Bronchial epithelial cell (primary cell): ENCODE measurements at places on chromosomes 7 and 10.

DNA sequence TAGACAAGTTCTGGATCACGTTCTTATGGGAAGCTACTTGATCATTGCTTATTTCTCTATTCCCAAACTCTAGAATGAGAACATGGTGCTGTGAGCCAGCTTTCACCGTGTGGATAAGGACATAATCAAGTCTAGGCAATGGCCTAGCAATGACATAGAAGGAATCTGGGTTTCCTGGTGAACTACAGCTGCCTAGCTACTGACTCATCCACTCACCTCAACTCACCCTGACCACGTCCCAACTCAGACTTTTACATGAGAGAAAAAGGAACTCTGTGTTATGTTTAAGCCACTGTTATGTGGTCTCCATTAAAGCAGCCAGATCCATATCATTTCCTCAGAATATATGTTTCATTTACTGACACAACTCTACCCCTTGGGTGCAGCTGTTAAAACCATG is 18.8 kb upstream of the MET start:
- peak; percentile 99 for DNase-seq

GRCh38 chr10:116742367-116743265 is at the start of gene HSPA12A:
TSS of gene HSPA12A (minus strand) at chr10:116742566. CDS start at chr10:116742469, 97 bp downstream.
- DNase-seq: peak; percentile 81

GRCh38 chr7:115059321-115059720 is 137.4 kb downstream of the MDFIC start:
- DNase-seq: no peak

- no peak for DNase-seq
Measured at GRCh38 chr7:50335230-50335794, 30.8 kb downstream of the IKZF1 start.

DNA sequence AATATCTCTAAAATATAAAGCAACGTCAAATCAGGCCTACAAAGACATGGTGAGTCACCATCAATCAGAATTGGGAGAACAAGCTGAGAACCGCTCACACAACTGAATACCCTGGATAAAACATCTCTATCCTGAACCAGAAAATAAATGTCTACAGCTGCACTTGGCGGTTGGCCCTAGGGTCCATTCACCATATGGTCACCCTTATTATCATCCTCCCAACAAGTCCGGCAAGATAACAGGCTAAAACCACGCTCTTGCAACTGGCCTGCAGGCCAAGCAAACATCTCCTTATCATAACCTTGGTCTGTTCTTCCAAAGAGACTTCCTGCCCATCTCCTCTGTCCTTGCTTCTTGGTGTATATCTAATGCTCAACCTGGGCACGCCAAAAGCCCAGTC is 310.7 kb downstream of the CALN1 start:
- no peak for DNase-seq

DNA sequence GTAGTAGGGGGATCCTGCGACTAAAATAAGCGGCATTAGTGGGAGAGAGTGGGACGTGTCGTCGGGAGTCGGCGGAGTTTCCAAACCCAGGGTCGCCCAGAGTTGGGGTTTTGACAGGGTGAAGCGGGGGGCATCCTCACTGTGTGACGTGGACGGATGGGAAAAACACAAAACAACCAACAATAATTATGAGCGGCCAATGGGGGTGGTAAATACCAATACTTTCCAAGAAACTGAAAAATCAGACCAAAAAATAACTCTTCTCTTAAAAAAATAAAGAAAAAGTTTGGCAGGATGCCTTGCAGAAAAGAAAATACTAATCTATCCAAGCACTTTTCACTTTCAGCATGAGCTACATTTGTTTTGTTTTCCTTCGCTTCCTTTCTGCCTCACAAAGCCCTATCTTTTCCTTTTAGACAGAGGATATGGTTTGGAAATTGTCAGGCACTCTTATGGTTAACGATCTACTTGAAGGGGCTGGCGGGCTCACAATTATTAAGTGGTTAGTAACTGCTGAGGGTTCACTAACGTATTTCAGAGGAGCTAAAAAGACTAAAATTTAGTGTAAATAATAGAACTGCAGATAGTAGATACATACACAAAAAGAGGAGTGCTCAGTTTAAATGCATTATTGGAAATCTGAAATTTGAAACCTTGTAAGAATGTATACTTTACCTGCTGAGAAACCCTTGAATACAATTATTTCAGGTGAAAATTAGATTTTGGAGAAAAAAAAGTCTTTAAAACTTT is 802 bp upstream of the CDK6 start:
- no peak for DNase-seq

DNA sequence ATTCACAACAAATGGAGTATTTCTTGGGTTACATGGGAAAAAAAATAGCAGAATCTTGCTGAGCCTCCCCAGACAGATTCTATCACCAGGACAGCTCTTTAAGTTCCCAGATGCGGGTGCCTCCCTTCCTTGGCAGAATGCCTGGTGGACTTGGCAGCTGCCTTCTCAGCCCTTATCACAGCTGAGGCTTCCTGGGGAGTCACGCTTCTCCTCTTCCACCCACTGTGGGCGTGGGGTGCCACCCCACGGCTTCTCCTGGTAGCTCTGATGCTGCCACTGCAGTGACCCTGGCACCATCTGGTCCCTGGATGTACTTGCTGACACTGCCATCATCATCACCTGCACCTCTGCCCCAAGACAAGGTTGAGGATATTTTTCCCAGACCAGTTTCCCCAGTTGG is 16.2 kb upstream of the NME8 start:
- DNase-seq: peak; percentile 46

GRCh38 chr7:80124526-80125264 is 9.9 kb upstream of the GNAI1 start:
- DNase-seq: no peak

GRCh38 chr10:21368022-21368582 is 157.4 kb downstream of the SKIDA1 start:
- no peak for DNase-seq

DNA sequence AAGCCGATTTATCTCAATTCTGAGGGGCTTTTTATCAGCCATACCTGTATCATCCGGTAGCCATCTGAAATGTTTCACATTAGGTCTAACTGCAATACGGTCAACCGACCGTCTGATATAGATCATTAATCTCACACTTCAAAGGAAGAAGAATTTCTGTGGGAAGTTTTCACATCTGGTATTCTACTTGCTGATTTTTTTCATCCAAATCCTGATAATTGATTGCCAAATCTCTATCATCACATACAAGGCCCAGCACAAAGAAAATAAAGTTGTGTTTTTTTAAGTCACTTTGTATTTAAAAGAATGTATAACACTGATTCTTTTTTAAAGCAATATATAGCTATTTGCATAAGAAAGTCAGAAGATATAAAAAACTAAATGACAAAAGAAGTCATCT is 132.3 kb downstream of the DKK1 start:
- DNase-seq: no peak

- DNase-seq: peak; percentile 57
Measured at GRCh38 chr10:35739998-35740397, 97.9 kb upstream of the FZD8 start.

- peak; percentile 55 for DNase-seq
Measured at GRCh38 chr7:18040196-18040595, 12.6 kb upstream of the PRPS1L1 start.
